ENCODE measurements at places on chromosomes 7 and 10. TPM values are rescaled to one million over a fixed set of nuclear protein-coding genes. Genes with fewer than 3 reads are reported as not detected.

KAT6B gene
- 23.1 TPM for total RNA-seq

RASA4B gene
- total RNA-seq: 8.9 TPM

HNRNPH3 gene
- total RNA-seq: 17.8 TPM

LIPM gene
- not detected for total RNA-seq

KLF14 gene
- 0.98 TPM for total RNA-seq

RADIL gene
- 3.0 TPM for total RNA-seq

FGFBP3 gene
- 0.84 TPM for total RNA-seq

ZNF273 gene
- 5.4 TPM for total RNA-seq

LSM8 gene
- total RNA-seq: 33.8 TPM

TAS2R4 gene
- total RNA-seq: 1.5 TPM

ANK3 gene
- 69.6 TPM for total RNA-seq

RSU1 gene
- 73.8 TPM for total RNA-seq

FAM24B gene
- 2.3 TPM for total RNA-seq

FKBP6 gene
- total RNA-seq: not detected

ECD gene
- 22.8 TPM for total RNA-seq

CLEC2L gene
- total RNA-seq: 1.3 TPM
